Caudate nucleus (tissue), 63 donors: ENCODE measurements at places on chromosomes 5 and 9.

- DNase-seq, result no peak
Measured at GRCh38 chr5:141135030-141135717, at the start of gene PCDHB5. PCDHB5 (plus strand) TSS chr5:141135206; CDS start chr5:141135435, 229 bp downstream.

DNA sequence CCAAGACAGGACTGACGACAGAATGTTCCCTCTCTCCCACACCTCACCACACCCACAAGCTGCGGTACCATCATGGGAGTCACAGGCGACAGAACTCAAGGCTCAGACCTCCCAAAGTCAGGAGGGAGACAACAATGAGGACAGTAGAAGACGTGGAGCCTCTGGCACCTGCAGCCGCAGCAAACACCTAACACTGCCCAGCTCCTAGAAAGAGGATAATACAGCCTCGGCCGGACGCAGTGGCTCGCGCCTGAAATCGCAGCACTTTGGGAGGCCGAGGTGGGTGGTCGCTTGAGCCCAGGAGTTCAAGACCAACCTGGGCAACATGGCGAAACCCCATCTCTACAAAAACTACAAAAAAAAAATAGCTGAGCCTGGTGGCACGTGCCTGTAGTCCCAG lies 13.2 kb upstream of the PRDM12 start:
- DNase-seq, result no peak

DNA sequence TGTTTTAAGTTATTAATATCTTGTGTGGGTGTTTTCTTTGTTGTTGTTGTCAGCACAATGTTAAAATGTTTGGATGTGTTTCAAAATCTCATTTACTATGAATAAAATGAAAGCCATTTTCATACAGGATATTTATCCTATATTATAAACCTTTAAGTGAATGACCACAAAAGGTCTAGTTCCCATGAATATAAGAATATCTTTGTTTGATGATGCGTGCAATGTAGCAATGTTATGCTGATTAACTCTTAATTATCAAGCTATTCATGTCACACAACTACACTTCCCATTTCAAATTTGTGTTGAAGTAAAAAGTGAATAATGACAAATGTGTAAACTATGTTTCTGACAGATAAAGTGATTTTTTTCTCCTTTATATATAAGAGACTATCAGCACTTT lies 59.8 kb downstream of the MEF2C start:
- DNase-seq, result no peak

DNA sequence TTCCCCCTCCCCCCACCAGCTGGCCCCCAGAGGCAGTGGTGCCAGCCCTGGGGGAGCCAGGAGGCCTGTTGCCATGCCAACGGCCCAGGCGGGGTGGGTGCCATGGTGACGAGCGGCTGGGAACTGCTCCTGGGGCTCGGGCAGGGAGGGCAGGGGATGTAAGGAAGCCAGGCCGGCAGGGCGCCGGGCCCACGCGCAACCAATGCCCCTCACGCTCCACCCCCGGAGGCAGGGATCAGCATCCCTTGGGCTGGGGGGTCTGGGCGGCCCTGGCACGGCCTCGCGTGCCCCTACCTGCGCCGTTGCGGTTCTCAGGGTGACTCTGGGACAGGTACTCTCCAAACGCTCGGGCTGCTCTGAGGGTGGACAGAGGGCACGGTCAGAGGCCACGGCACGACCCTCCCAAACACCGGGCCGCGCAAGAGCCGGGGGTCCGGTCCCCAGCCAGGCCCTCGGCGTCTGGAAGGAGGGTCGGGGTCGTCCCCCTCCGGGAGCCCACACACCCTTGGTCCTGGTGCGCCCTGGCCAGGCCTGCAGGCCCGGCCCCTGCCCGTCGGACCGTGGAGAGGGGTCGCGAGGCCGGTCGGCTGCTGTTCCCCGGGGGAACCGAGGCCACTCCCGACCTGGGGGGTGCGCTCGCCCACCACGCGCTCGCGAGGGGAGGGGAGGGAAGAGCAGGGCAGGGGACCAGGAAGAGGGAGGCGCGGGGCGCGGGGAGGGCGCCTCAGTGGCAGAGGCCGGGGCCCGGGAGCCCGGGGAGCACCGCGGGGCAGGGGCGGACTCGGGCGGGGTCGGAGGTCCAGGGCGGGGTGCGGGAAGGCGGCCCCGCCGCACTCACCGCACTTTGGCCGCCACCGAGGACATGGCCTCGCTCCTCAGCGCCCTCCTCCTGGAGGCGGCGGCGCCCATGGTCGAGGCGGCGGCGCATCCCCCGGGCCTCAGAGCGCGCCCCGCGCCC lies 661 bp downstream of the NSMF start:
- DNase-seq, result no peak

DNA sequence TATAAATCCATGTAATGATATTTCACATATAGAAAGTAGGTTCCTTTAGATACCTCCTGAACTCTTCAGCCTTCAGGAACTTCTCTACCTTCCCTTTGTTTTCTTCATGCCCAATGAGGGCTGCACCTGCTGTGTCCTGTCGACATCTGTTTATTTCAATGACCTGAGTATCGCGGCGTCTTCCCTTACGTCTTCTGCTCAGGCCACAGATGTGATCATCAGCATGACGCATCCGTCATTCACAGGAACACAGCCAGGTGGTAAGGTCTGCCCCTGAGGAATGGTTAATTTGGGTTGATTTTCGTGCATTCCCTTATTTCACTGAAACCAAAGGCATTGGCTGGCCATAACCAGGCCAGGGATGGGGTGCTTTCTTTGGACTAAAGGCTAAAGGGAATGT lies 217.1 kb downstream of the MED10 start:
- DNase-seq, result no peak

DNA sequence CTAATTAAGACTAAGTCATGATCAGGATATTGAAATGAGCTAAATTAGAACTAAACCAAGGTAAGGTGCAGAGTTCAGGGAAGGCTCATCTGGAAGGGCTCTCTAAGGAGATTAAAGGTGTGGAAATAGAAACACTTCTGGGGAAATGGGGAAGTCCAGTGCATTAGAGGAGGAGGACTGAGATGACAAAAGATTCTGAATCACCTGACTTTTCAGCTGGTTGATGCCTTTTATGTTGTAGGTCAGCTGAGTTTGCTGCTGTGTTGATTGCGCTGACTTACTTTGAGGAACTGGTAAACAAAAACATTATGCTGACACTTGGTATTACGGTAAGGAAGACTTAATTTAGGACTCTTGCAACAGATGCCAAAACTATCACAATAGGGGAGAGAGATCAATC lies 23.8 kb downstream of the IFNA5 start:
- DNase-seq, result no peak

DNA sequence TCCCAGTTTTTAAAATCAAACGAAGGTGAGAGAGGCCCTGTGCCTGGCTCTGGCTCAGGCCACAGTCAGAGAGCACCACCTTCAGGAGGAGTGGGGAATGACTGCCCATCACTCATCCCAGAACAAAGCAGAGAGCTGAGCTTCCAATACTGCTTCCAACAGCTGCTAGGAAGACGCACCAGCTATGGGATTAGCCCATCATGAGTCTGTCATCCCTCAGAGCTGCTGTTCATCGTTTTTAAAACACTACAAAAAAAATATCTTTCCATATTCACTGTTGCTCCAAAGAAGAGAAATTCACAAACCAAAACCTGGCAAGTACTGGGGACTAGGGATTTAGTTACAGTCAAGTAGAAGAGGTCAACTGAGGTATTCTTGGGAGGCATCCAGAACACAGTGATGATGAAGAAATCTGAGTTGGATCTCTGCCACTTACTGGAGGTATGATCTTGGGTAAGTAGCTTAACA lies 102.4 kb downstream of the CDK5RAP2 start:
- DNase-seq, result peak; percentile 5

DNA sequence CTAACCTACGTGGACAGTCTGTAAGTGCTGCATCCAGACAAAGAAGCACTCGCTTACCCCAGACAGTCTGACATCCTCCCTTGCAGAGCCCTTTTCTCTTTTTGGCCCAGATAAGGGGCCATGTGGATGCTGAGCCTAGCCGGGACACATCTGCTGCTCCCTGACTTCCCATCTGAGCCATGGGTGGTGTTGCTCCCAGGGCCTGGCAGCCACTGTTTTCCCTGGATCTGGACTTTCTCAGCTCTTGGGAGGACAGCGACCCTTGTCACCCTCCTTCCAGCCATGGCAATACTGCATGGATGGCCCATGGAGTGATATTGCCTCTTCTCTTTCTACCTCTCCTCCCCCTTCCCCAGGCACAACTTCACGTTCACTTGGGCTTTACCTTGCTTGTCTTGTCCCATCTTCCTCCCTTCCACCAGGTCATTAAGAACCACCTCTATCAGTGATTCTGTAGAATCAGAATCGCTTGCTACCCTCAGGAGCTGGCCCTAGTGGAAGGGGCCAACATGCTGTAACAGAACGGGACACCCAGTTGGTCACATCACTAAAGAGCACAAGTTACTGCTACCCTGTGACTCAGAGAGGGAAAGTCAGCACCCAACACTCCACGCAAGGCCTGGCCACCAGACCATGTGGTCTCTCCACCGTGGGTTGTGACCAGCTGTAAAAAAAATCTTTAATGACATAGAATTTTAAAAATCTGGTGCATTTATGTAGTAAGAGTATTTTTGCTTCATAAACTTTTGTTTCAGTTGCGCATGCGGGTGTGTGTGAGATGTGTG lies 4.4 kb downstream of the NEURL1B start:
- DNase-seq, result no peak

DNA sequence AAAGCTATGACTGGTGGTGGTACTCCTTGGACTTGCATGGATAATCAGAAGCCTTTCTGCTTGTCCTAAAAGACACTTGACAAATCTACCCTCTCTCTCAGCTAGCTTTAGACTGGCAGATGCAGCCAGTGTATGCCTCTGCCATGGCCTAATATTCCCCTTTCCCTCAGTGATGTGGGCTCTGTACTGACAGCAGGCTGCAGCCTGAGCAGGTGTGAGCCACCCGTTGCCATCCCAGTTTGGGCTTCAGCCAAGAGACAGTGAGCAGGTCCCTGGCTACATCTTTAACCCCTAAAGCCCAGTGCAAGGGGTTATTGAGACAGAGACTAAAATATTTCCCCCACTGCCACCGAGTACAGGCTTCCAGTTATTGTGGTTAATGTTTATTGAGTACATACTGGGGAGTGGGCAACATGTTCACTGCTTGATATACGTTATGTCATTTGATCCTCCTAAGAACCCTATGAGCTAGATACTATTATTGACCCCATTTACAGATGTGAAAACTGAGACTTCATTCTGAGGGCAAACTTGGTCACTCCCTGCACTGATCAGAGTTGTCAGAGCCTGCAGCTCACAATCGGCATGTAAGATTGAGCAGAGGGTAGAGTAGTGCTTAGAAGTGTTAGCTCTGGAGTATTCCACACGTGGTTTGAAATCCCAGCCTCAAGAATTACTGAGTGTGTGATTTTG lies 254.2 kb downstream of the ARHGAP26 start:
- no peak for DNase-seq

- no peak for DNase-seq
Measured at GRCh38 chr9:130128251-130128650, 44.0 kb upstream of the NCS1 start.

- DNase-seq, result no peak
Measured at GRCh38 chr5:73121119-73121463, 716 bp downstream of the TMEM171 start.

GRCh38 chr5:105878402-105878801 lies 1792.3 kb downstream of the EFNA5 start:
- no peak for DNase-seq

DNA sequence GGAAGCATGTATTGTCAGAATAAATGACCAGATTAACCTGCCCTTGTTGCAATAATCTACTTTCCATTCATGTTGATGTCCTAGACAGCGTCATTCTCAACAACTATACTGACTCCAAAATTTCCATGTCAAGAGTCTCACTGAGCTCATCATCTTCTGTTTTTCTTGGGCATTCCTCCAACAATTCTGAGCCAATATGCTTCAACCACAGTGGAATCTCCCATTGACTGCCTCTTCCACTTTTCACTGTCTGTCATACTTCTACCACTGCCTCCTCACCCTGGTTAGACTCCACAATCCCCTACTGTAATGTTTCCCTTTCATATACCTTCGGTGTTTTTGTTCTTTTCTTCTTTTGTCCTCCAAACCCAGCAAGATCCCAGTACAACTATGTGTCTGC lies 162.8 kb downstream of the TLE1 start:
- no peak for DNase-seq

GRCh38 chr9:92159058-92159457 lies 43.8 kb upstream of the SPTLC1 start:
- DNase-seq, result no peak

- peak; percentile 44 for DNase-seq
Measured at GRCh38 chr9:100554935-100555401, 22.9 kb upstream of the CAVIN4 start.

GRCh38 chr5:3883040-3883439 lies 287.4 kb downstream of the IRX1 start:
- DNase-seq, result no peak

- DNase-seq, result no peak
Measured at GRCh38 chr9:32839013-32839885, 55.9 kb downstream of the TMEM215 start.

DNA sequence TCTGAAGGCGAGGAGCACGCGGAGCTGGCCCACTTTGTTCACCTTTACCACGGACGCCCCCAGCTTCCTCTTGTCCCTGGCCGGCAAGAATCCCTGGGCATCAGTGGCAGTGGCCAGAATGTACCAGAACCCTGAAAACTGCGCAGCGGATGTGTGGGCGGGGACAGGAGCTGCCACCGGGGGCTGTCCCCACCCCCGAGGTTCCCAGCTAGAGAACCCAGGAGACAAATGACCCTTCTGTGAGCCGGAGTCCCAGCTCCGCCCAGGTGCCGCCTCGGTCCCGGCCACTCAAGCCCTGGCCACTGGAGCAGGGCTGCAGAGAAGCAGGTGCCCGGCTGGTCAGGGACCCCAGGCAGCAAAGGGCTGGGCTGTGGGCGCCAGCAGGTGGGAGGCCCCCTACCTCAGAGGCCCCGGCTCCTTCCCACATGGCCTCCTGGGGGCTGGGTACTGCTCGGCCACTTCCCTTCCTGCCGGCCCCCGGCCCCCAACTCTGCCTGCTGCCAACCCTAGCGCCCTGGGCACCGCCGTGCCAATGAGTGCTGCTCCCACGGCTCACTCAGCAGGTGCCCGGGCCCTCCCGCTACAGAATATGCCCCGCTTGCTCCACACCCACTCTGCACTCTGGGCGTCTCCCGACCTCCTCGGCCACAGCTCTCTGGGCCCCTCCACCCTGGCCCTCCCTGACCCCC lies 713 bp downstream of the LCN10 start:
- DNase-seq, result no peak

GRCh38 chr9:94949370-94949769 lies 222.9 kb downstream of the AOPEP start:
- no peak for DNase-seq

DNA sequence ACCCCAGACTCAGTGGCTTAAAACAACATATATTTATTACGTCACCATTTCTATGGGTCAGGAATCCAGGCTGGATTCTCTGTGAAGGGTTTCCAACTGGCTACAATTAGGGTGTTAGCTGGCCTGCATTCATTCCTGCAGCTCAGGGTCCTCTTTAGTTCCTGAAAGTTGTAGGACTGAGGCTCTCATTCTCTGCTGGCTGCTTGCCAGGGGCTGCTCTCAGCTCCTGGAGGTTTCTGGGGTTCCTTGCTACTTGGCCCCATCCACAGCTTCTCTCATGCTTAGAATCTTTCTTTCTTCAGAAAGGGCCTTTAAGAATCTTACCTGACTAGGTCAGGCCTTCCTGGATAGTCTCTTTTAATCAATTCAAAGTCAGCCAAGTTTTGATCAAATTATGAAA lies 424.6 kb downstream of the GADD45G start:
- no peak for DNase-seq
